ENCODE measurements at places on chromosomes 11 and 22.
A peak's percentile ranks its signal among the peaks of the same experiment; 100 is the strongest.

DNA sequence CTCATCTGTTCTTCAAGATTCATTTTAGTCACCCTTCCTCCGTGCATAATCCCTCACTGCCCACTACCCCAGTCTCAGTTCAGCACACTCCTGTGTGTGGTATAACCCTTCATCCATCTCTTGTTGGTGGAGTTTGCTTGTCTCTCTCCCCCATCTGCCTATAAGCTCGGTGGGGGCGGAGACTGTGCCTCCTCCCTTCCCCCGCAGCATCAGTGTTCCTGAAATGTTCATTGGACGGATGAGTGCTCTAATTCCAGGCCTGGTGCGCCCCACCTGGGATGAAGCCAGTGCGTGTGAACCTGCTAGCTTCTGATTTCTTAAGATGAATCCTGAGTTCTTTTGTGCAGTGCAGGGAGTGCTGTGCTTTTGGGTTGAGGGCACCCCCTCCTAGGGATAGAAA lies 100.0 kb downstream of the GRIK4 start:
- no peak for DNase-seq

GRCh38 chr11:98895936-98896335 lies 124.8 kb upstream of the CNTN5 start:
- peak; percentile 88 for DNase-seq

DNA sequence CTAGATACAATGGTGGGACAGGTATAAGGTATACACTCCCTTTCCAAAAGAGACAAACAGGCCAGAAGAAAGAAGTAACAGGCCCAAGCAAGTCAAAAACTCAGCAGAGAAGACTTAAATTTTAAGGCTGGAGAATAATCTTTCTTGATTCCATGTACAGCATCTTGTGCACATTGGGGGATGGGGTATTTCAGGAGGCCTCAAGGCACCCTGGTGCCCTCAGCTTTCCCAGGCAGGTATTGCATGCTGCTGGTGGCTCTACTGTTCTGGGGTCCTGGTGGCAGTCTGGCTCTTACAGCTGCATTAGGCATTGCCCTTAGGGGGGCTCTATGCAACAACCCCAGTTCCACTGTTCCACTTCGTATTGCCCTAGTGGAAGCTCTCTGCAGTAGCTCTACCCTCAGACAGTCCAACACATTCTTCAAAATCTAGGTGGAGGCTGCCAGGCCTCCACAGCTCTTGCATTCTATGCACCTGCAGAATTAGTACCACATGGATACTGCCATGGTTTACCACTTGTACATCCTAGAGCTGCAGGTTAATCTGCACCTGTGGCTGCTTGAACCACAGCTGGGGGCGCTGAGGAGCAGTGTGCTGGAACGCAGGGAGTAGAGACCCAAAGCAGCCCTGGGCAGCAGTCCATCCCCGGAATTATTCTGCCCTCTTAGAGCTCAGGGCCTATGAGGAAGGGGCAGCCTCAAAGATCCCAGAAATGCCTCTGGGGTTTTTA lies 4.2 kb upstream of the CTSC start:
- DNase-seq, result no peak

- no peak for DNase-seq
These were observed 80.3 kb downstream of the TNRC6B start for GRCh38 chr22:40258017-40258416.

GRCh38 chr11:115297330-115297729 lies 206.9 kb downstream of the CADM1 start:
- DNase-seq, result no peak

DNA sequence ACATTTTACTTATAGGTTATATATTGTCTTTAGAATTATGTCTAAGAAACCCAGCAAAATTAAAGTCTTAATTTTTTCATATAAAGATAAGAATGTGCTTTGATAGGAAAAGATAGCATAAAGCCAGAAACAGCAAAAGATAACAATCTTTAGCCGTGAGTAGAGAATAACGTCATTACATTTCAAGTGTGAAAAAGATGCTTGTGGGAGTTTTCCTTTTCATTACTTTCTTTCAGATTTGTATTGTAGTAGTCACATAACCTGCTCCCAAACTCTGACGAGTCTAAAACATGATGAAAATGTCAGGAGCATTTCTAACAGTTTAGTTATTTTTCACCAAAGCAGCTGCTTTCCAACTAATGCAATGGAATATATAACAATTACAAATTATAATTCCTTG lies 31.3 kb downstream of the ARFGAP3 start:
- no peak for DNase-seq

DNA sequence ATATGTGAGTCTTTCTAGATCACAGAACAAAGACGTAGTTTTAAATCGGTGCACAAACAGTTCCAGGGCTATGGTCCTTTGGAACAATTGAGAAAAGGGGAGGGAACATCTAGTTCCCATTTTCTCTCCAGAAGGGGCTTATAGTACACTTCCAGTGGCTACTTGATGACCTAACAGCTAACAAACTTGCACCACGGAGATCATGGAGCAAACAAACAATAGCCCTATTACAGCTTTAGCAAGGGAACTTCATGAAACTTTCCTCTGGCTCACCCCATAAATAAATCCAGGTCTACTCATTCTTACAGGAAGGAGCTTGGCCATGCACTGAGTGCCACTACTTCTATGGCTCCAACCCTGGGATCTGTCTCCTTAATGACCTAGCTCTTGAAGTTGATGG lies 8.3 kb upstream of the FOLR2 start:
- no peak for DNase-seq

DNA sequence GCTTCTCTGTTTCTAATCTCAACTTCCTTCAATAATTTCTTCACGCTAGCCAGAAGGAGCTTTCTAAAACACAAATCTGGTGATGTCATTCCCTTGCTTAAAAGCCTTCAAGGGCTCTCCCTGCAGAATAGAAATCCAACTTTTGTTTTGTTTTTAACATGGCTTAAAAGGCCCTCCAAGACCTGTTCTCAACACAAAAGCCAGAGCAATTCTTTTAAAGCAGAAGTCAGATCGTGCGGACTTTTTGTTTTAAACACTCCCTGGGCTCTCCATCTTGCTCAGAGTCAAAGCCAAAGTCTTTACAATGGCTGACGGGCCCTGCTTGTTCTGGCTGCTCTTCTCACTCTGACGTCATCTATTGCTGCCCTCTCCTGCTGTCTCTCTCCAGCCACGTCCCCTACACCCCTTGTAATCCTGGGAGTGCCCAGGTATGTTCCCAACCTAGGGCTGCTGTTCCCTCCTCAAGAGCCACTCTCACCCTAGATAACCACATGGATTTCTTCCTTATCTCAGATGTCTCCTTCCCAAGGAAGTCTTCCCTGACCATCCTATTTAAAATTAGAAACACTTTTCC lies 22.5 kb downstream of the TECTA start:
- no peak for DNase-seq

GRCh38 chr11:65780770-65781151 lies at the start of gene AP5B1:
TSS of gene AP5B1 (minus strand) at chr11:65780976. CDS start at chr11:65780591, 385 bp downstream.
- peak; percentile 27 for DNase-seq

DNA sequence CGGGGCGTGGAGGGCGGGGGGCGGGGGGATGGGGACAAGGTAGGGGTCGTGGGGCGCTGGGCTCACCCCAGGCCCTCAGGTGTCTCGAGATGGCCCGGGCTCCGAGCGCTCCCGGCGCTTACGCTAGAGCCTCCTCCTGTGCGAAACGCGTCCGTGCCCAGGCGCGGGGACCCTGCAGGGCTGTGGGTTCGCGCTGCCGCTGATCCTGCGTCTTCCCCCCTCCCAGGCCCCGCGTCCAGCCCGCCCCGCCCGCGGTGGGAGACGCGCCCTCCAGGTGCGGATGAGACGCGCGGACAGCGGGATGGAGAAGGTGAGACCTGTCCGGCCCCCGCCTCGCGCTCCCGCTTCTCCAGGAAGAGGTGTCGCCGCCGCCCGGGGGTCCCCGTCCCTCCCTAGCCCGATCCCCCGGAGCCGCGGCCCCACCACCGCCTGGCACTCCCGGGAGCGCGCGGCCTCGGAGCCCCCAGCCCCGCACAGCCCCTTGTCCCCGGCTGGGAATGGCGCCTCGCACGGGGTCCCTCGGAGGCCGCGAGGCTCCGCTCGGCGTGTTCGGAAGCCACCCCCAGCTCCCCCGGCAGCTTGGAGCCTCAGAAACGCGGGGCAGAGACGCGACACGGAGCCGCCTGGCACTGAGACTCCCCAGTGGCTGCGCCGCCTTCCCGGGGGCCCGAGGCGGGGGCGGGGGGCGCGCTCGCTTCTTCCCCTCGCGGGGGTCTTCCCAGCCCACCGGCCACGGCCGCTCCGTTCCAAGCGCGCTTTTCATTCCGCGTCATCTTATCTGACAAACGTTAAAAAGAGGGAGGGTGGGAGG lies 27.6 kb upstream of the TOLLIP start:
- no peak for DNase-seq

DNA sequence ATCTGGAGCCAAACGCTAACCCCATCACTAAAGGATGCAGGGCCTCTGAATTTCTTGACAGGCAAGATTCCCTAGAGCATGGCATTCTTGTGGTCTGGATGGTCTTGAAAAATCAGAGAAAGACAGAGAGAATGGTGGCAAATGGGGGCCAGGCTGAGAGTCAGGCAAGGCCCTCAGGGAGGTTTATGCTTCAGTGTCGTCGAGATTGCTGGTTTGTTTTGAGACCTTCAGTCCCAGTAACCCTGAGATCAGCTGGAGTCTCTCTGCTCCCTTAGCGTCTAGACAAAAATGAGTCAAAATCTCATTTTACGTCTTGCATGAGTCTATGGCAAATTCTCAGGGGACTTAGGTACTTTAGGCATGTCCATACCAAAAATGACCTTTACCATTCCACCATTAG lies 539.3 kb downstream of the SOX6 start:
- DNase-seq, result no peak

GRCh38 chr11:88131764-88132470 lies 43.3 kb downstream of the RAB38 start:
- no peak for DNase-seq

- no peak for DNase-seq
These were observed 3.6 kb downstream of the NEAT1 start for GRCh38 chr11:65425971-65426838.

- DNase-seq, result no peak
These were observed 5.8 kb downstream of the MGAT3 start for GRCh38 chr22:39462443-39463221.

DNA sequence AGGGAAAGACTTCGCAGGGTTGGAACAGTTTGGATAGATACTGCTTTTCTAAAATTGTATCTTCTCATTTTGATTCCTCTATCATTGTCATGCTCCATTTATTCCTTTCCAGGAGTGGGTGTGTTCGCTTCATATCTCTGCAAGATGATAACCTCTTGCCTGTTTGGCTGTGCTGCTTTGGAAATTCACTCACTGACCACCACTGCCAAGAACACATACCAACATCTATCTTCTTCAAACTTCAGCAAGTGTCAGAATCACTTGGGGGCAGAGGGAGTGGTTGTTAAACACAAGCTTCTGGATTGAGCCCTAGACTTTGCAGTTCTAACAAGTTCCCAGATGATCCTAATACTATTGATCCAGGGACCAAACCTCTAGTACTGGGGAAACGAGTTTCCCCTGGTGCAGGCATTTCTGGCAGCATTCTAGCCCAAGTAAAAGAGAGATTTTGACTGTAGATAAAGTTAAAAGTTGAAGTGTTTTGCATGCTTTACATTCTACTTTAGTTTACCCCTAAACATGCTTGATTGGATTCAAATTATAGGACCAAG lies 11.5 kb upstream of the DKK3 start:
- DNase-seq, result no peak

DNA sequence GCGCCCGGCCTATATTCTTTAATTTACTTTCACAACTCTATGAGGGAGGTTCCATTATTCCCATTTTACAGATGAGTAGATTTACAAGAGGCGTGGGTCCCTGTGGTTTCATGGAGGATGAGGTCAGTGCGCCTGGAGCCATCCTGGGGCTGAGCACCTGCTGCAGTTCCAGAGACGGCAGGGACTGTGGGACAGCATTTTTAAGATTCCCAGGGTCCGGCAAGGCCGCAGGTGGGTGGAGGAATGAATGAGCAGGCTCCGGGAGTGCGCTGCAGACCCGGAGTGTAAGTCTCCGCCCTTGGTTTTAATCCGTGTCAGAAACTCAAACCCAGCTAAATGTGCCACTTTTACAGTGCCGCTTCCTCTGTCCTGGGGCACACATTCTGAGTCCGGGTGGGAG lies 4.1 kb upstream of the CHRM1 start:
- DNase-seq, result no peak

DNA sequence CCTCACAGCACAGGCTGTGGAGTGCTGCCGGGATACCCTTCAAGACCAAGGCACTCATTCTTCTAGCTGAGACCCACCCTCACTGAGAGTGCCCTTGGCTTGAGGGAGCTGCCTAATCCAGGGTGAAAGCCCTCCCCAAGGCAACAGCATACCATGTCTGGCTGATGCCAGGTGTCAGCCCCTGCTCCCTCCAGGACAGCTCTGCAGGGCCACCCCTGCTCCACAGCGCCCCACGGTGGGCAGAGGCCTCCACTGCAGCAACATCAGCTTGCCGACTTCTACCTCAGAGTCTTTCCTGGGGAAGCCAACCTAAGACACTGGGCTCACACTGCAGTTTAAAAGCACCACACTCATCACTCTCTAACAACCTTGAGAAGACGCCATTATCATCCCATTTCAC lies 29.0 kb downstream of the TTLL1 start:
- DNase-seq, result peak; percentile 24

- no peak for DNase-seq
These were observed 85.0 kb downstream of the NAT10 start for GRCh38 chr11:34190192-34191139.

GRCh38 chr11:57294225-57295131 lies 30.3 kb downstream of the TNKS1BP1 start:
- peak; percentile 12 for DNase-seq

DNA sequence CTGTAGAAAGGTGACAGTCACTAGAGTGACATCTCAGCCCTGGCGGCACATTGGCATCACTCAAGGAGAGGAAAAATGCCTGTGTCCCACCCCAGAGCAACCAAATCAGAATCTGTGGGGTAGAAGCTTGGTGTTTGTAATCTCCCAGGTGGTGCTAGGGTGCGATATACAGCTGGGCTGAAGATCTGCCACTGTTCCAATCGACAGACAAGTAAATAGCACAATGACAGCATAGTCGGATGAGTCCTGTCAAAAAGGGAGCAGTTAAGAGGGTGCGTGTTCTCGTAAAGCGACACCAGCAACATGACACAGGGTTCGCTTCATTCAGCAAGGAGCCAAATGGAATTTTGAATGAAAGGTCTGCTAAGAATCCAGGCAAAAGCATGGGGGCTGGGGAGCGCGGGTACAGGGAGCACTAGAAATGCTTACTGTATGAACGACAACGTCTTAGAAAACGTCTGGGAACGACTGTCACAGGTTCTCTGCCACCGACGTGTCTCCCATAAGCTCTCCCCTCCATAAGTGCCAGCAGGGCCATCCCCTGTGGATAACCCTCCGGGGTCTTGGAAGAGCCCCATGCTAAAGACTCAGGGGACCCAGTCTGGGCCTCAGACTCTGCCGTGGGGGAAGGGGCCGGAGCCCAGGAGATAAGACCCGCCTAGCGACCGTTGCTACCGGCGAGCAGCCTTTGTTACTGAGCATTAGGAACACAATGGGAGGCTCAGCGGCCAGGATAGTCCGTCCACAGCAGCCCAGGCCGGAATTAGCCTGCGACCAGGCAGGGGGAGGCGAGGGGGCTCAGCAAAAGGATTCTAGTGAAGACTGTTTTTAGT lies 20.8 kb downstream of the ADA2 start:
- no peak for DNase-seq

DNA sequence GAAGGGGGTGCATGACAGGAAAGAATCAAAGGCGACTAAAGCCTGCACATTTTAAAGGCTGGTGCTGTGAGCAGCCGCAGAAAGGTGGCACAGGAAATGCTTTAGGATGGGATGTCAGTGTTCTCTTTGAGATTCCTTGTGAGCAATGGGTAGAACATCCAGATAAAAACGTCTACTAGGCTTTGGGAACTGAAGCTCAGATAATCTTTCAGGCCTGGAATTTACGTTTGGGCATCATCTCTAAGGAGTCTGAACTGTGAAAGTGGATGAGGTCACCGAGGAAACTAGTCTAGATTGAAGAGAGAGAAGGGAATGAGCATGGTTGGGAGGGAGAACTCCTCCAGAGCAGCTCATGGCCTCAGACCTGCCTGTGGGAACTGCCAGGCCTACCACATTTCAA lies 65.7 kb downstream of the FLI1 start:
- DNase-seq, result no peak

All from NCI-H2081 (cell line).